ENCODE measurements at places on chromosomes 1 and 21. TPM values are rescaled to one million over a fixed set of nuclear protein-coding genes. Genes with fewer than 3 reads are reported as not detected.

DNA sequence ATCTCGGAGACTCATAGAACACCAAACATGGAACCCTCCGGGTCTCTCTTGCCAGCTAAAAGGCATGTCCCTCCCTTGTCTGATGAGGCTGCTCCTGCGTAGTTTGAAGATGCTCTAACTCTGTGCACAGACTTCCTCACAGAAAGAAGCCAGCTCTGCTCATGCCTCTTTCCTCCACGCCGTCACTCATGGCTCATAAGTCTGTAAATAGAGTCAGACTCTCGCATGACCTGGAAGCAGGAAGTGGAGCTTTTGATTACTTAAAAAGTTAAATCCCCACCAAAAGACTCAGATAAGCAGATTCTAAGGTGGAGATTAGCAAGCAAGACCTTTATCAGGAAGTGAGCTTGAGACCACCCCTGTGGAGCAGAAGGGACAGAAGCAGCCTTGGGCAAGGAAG is 171.6 kb downstream of the TRIM33 start:
- no peak for DNase-seq

DNA sequence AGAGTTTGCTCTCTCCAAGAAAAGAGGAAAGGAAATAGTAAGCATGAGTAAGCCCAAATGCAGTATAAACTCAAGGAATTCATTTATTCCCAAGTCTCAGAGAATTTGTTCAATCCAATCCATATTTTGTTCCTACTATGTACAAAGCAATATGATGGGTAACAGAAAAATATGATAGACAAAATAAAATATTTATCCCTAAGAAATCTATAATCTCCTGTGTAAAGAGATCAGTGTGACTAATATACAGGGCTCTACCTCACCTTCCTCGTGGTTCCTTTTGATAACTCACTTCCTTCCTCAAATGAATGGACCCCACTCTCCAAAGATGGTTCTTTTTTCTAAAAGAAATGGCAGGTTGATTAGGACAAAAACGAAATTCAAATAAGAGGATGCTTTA is 7.6 kb downstream of the CLSPN start:
- no peak for DNase-seq

DNA sequence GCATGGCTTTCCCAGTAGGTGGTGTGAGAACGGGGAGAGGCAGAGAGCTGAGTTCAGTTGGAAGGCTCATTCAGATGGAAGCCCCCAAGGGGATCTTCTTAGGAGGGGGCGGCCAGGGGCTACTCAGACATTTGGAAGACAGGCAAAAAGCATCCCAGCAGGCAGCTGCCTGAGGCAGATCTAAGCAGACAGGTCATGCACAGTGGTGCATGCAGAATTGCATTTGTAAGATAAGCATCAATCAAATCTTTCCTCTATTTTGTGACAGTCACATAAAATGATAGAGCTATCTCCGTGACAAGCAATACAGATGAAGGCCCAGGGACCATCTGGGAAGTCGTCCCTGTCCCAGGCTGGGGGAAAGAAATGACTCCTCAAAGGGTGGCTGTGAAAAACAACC is 3.8 kb downstream of the RAB3B start:
- no peak for DNase-seq

GRCh38 chr1:173590557-173590956 is 12.3 kb downstream of the SLC9C2 start:
- DNase-seq = no peak

DNA sequence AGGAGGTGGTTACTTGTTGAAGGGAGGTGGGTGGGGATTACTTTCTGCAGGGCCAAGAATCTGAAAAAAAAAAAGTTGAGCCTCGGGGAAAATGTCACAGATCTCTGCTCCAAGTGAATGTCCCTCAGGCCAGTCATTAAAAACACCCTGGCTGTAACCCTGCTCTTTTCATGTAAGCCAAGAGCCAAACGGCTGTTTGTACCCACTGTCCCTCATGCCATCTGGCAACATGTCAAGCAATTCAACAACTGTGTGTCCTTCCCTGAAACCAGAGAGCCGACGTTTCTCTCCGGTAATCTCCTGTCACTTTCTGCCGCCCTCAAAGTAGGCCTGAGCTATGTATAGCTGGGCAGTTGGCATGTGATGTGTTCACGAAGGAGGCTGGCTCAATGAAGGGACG is 14.7 kb downstream of the CASQ2 start:
- DNase-seq = no peak

DNA sequence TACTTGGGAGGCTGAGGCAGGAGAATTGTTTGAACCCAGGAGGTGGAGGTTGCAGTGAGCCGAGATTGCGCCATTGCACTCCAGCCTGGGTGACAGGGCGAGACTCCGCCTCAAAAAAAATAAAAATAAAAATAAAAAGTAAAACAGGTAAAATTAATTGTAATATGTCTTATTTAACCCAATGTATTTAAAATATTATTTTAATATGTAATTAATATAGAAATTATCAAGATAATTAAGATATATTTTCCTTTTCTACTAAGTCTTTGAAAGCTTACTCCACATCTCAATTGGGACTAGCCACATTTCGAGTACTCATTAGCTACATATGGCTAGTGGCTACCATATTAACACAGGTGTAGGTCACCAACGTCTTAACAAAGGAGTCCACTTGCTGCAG is 61.6 kb upstream of the IPO9 start:
- no peak for DNase-seq

DNA sequence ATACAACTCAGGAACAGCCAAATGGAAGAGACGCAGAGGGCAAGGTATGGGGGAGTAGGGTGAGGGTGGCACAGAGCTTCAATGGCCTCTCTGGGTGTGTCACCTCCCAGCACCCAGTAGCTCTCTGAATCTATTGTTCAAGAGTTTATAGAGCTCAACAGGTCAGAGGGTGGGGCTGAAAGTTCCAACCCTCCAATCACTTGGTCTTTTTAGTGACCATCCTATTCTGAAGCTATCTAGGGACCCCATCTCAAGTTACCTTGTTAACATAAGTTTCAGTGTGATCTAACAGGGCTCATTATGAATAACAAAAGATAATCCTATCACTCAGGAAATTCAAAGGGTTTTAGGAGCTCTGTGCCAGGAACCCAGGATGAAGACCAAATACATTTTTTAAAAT is 31.2 kb upstream of the ZNF697 start:
- no peak for DNase-seq

DNA sequence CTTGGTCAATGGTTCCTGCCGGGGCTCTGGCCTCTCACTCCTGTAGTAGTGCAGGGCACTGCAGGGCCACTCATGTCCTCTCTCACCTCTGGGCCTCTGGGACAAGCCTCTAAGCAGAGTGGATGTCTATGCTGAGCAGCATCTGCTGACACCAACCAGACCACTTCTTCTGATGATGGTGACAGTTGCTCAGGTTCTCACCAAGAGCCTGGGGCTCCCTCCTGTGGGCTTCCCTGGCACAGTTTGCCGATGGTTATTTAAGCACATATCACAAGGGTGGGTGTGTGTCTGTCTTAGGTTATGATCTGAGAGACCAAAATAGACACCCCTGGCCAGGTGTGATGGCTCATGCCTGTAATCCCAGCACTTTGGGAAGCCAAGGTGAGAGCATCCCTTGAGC is 17.4 kb upstream of the GPR137B start:
- DNase-seq = no peak

Gene COL11A1
- total RNA-seq = 0.46 TPM

Gene KCNN3
- 2.7 TPM for total RNA-seq

Gene PLK3
- total RNA-seq = 72.4 TPM

Gene TMPRSS3
- 4.7 TPM for total RNA-seq

Gene ADAMTS4
- 0.91 TPM for total RNA-seq
